Dermis microvascular lymphatic vessel endothelial cell (primary cell): ENCODE measurements at places on chromosomes 6 and 20. TPM values are rescaled to one million over a fixed set of nuclear protein-coding genes. Genes with fewer than 3 reads are reported as not detected.

Gene IL17F
- total RNA-seq: not detected in 2 replicates

Gene CDSN
- under 0.01 TPM in 1 of 2 replicates, not detected in the other for total RNA-seq

GRCh38 chr6:74658391-74658790 lies 547.5 kb downstream of the COL12A1 start:
- DNase-seq: no peak

GRCh38 chr6:150915131-150915879 lies 49.8 kb downstream of the MTHFD1L start:
- DNase-seq: no peak

Gene PIGU
- total RNA-seq: 3.9 and 5.9 TPM in 2 replicates

GRCh38 chr6:33191383-33192104 lies 723 bp downstream of the COL11A2 start:
- DNase-seq: peak; percentile 18

DNA sequence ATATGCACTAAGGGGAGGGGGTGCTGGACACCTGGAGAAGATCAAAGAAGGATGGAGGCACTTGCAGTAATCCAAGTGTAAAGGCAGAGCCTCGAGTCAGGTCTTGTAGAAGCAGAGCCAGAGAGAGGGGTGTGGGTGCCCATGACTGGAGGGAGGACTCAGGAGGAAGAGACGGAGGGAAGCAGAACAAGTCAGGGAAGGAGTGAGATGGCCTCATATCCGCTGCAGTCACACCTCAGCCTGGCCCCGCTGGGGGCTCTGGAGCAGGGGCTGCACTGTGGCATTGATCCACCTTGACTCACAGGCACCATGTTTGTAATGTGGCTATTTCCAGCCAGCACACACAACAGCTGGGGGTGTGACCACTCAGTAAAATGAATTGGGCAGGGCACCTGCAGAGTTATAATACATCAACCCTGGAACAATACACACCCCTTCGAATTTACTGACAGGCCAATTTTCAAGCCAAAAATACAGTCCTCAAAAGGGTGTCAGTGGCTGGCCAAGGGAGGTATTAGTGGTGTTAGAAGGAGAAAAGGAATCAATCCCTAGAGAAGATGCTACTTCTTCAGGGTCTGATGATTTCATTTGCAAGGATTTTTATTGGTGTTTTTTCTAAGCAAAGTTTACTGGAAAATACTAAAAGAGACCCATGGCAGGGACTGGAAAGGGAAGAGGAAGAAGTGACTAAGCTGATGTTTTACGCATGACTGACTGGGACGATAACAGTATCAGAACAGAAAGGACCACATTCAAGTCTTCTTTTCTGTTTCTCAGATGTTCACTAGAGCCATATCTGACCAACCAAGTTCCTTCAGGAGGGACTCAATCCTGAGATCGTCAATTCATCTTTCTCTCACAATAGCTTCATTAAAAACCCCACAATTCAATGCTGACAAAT lies 18.9 kb upstream of the NXT1 start:
- DNase-seq: peak; percentile 71

- DNase-seq: no peak
These were observed 1.8 kb downstream of the ECHDC1 start for GRCh38 chr6:127341471-127342202.

Gene GNL1
- total RNA-seq: 43.1 and 53.1 TPM in 2 replicates
